Stimulated activated CD8-positive, alpha-beta memory T cell treated with anti-CD3 and anti-CD28 coated beads, Interleukin-7, amount 100 ng/mL, for 24 hours (primary cell): ENCODE measurements at places on chromosomes 13 and 19.

GRCh38 chr13:110428313-110428712, 121.2 kb downstream of the COL4A2 start:
- no peak for DNase-seq

- DNase-seq = no peak
Observed at GRCh38 chr13:50643060-50643459, 200.4 kb downstream of the DLEU7 start.

DNA sequence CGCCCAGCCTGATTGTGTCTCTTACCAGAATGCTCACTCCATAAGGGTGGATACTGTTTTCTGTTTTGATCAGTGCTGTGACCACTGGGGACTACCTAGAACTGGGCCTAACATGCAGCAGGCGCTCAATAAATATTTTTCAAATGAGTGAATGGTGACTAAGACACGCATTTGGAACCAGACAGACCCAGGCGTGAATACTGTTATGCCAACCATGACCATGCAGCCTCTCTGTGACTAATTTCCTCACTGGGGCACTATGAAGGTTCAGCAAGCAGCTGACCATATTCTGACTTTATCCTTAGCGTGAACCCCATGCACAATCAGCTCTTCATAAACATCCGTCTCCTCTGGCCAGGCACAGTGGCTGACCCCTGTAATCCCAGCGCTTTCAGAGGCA, 13.0 kb upstream of the SPC24 start:
- DNase-seq = no peak

DNA sequence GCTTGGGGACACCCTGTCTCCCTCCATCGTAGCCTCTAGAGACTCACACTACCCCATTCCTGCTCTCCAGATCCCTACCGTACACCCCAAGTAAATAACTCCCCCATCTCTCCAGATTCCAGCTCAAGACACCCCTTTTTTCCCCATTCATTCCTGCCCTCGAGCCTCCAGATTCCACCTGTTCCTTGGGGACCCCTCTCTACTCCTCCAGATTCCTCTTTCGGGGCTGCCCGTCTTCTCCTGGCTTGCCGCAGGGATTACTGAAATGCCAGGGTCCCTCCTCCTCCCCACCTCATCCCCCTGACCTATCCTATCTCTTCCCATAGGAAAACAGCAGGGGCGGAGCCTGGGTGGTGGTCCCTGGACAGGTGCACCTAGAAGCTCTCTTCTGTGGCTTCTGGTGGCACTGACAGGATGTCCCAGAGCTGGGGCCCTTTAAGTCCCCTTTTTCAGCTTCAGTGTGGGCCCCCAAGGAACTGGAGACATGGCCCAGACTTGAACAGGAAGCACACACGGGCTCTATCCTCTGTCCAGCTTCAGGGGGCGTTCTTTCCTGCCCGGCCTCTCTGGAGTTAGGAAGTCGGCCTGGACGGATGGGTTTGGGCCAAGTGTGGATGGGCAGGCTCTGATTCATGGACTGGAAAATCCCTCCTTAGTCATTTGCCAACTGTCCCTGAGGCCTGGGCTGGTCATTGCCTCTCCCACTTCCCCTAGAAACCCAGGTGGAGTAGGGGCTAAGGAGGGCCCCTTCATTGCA, 1.2 kb downstream of the ZSWIM4 start:
- DNase-seq = no peak

- no peak for DNase-seq
Observed at GRCh38 chr13:23443878-23444277, 10.4 kb upstream of the SACS start.

DNA sequence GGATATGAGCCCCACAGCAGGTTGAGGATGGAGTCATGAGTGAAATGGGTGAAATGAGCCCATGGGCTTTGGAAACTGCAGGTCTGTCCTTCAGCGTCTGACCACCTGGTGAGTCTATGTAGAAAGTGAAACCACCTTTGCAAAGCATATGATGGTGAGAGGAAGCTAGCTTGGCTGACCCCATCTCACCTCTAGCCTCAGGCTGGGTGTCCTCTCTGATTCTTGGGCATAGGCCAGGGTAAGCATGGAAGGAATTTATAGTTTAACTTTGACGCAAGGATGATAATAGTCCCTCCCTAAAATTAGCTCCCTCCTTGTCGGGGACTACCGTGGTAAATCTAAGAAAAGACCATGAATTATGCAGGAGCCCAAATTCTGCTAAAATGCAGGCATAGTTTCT, 16.8 kb upstream of the PSG9 start:
- no peak for DNase-seq

GRCh38 chr13:76803831-76804230, 82.4 kb downstream of the KCTD12 start:
- DNase-seq = no peak

GRCh38 chr13:43036351-43037250, 13.2 kb downstream of the DNAJC15 start:
- DNase-seq = no peak

GRCh38 chr13:48720621-48721020, 66.9 kb downstream of the CYSLTR2 start:
- no peak for DNase-seq

- no peak for DNase-seq
Observed at GRCh38 chr13:47233734-47234133, 336.9 kb upstream of the HTR2A start.

DNA sequence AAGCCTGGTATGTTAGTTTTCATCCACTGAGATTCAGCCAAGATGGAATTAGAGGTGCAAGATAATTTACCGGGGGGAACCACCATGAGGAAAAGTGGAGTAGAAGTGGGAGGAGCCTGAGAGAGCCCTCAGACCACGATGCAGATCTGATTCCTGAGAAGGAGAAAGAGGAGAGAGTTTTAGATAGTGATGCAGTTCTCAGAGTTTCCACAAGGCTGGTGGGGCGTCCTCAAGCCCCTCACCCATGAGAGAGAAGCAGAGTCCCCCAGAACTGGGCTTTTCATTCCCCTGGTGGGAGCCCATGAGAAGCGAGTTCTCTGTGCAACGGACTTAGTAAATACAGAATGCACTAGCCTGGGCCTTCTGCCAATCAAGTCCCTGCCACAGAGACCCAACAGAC, 18.1 kb downstream of the CEACAM5 start:
- DNase-seq = no peak

- DNase-seq = no peak
Observed at GRCh38 chr13:88153353-88153752, 482.2 kb downstream of the SLITRK5 start.

GRCh38 chr13:111187960-111188541, 72.9 kb downstream of the ARHGEF7 start:
- no peak for DNase-seq

DNA sequence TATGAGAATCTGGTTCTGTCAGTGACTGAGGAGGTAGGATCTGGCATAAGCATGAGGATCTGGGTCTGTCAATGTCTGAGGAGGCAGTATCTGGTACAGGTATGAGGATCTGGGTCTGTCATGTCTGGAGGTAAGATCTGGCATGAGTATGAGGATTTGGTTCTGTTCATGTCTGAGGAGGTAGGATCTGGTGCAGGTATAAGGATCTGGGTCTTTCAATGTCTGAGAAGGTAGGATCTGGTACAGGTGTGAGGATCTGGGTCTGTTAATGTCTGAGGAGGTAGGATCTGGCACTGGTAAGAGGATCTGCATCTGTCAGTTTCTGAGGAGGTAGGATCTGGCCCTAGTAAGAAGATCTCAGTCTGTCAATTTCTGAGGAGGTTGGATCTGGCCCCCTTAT, 12.4 kb upstream of the PDCD2L start:
- no peak for DNase-seq

- DNase-seq = no peak
Observed at GRCh38 chr19:17441241-17442021, 7.0 kb downstream of the TMEM221 start.

DNA sequence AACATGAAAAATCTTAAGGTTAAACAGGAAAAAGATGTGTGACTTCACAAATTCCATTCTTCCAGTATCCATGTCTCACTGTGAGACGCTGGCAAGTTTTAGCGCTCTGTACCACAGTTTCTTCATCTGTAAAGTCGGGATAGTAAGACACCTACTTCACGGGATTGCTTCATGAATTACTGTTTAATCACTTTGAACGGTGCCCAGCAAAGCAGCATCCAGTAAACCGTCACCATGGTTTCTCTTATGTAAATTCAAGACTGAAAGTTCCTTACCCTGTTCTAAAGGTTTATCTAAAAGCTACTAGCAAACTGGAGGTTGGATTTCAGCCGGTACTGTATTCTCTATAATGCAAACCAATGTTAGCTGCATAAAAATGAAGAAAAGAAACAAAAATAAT, 53.5 kb downstream of the KATNAL1 start:
- DNase-seq = no peak

GRCh38 chr13:32032759-32033158, 1.2 kb downstream of the FRY start:
- DNase-seq = no peak

DNA sequence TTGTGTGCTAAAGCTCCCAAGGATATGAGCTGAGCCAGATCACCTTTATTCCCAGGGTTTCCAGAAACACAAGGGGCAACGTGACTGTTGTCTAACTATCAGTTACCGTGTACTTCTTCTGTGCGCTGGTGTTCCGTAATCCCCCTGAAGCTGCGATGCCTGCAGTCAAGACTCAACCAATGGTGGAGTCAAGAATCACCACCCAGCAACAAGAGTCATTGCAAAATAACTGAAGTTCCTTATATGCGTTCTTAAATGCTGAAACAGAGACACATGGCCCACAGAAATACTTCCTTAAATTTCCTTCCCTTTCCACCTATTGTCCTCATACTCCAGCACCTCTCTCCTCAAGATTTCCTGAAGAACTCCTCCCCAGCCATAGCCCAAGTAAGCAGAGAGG, 200.2 kb downstream of the KATNAL1 start:
- no peak for DNase-seq

DNA sequence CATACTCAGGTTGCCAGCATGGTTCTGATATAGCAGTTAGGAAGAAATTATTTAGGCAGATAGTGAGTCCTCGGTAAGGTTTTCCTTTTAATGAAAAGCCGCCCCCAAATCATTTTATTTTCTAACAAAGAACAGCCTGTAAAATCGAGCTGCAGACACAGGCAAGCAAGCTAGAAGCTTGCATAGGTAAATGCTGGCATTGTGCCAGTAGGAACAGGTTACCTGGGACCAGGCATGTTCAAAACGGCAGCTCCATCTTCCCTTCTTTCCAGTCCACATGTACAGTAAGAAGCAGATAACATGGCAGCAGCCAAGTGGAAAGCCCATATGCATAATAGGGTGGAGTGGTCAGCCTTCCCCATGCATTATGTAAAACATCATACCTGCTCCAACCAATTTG, 71.1 kb downstream of the UGGT2 start:
- no peak for DNase-seq

GRCh38 chr13:112616586-112617362, 28.8 kb upstream of the TUBGCP3 start:
- DNase-seq = no peak

GRCh38 chr13:98261165-98261702, 84.2 kb upstream of the RNF113B start:
- DNase-seq = no peak

DNA sequence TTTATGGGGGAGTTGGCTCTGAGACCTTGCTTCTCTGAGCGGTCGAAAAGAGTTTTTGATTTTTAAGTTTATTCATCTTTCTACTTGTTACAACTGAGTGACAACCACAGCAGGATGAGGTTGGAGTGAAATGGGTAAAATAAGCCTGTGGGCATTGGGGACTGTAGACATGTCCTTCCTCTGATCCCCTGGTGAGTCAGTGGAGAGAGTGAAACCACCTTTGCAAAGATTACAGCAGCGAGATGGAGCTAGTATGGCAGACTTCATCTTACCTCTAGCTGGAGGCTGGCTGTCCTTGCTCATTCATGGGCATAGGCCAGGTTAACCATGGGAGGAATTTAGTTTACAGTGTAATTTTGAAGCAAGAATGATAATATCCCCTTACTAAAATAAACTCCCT, 30.9 kb upstream of the PSG9 start:
- DNase-seq = no peak

GRCh38 chr19:35040826-35041547, 534 bp upstream of the HPN start:
- no peak for DNase-seq

DNA sequence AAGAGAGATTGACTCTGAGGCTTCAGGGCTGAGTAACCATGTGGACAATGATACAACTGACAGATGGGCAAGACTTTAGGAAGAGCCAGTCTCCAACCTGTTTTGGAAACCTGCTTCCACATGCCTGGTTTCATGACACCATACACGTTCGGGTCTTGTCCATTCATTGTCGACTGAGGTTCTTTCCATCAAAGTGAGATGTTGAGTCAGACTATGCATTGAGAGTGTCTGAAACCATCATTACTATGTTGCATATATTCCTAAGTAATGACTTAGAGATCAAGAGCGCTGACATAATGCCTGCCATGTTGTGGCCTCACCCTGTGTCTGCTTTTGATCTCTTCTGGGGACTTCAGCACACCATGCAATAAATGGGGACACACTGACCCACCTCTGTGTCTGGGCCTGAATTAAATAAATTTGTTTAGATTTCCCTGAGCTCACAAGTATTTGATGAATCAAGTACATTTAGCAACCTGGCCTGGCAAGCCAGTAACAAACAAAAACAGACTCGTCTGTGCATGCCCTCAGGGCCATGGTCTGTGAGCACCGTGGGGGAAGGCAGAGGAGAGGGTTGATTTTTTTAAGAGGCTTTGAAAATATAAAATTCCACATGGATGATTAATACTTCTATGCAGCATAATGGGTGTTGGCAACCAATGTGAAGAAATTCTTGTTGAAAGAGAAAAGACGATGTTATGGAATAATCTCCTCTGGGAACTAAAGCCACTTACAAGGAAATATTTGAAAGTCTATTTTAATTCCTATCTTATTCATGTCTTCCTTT, 49.9 kb upstream of the UBAC2 start:
- DNase-seq = no peak

- no peak for DNase-seq
Observed at GRCh38 chr19:10001899-10002298, 8.4 kb downstream of the COL5A3 start.

GRCh38 chr13:112804374-112804773, 114.5 kb downstream of the ATP11A start:
- DNase-seq = no peak

DNA sequence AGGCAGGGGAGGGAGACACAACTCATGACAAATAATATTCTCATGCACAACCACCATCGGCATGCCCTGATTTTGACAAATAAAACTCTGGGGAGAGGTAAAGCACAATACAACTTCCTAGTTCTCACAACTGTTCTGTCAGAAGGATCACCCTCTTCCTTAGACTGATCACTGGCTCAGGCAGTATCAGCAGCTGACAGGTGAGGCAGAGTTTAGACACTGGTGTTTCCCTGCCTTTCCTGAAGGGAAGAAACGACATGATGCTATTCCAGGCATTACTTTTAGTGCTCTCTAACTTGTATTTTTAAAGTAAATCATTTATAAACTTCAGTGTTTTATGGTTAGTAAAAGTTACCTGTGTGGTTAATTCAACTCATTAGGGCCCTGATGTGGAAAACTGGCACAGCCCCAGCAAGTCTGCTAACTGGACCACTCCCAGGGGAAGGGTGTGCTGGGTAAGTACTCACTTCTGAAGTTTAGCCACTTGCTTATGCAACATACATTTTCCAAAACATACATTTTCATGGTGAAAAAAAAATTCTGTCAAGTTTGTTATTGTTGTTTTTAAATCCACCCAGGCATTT, 82.8 kb downstream of the CRYL1 start:
- DNase-seq = no peak

GRCh38 chr13:52034616-52035226, 10.2 kb downstream of the UTP14C start:
- no peak for DNase-seq
